ENCODE measurements at places on chromosomes 4 and X. TPM values are rescaled to one million over a fixed set of nuclear protein-coding genes. Genes with fewer than 3 reads are reported as not detected.

The KLKB1 gene
- total RNA-seq = 3.1 TPM

The RTL5 gene
- total RNA-seq = 1.7 TPM

The SCML1 gene
- total RNA-seq = 6.9 TPM

The PROM1 gene
- not detected for total RNA-seq

The CENPE gene
- 2.7 TPM for total RNA-seq

The LANCL3 gene
- total RNA-seq = 2.0 TPM

The TLR1 gene
- total RNA-seq = 30.0 TPM

The NWD2 gene
- total RNA-seq = not detected

The RBPJ gene
- 46.4 TPM for total RNA-seq

The NUP62CL gene
- total RNA-seq = 1.2 TPM

The L1CAM gene
- total RNA-seq = 0.23 TPM

The CXorf49B gene
- total RNA-seq = not detected

The UFSP2 gene
- 16.7 TPM for total RNA-seq

The GCNA gene
- 4.5 TPM for total RNA-seq

The GAGE12F gene
- total RNA-seq = not detected

The SYNPO2 gene
- 0.56 TPM for total RNA-seq

The FDCSP gene
- not detected for total RNA-seq

The PF4V1 gene
- 3.3 TPM for total RNA-seq

The MTMR8 gene
- total RNA-seq = 5.7 TPM

The HEPH gene
- not detected for total RNA-seq

The KLHL2 gene
- total RNA-seq = 24.2 TPM

The NDST3 gene
- total RNA-seq = not detected

The UGT2B7 gene
- not detected for total RNA-seq

The ERAS gene
- not detected for total RNA-seq

The XAGE1A gene
- not detected for total RNA-seq

The AFAP1 gene
- 9.5 TPM for total RNA-seq

The FGA gene
- total RNA-seq = not detected

The FRMPD3 gene
- 12.4 TPM for total RNA-seq

The RHOXF1 gene
- not detected for total RNA-seq

The TRIM60 gene
- not detected for total RNA-seq

The CXCL13 gene
- total RNA-seq = not detected

The TRIM75 gene
- total RNA-seq = not detected

The SLC34A2 gene
- total RNA-seq = not detected

The STK26 gene
- 81.0 TPM for total RNA-seq

The STOX2 gene
- total RNA-seq = not detected

The RADX gene
- total RNA-seq = 7.5 TPM

The ING2 gene
- total RNA-seq = 17.1 TPM

The NUDT11 gene
- 2.8 TPM for total RNA-seq

The CHRDL1 gene
- not detected for total RNA-seq

The P2RY4 gene
- 0.53 TPM for total RNA-seq

The CEP135 gene
- 19.9 TPM for total RNA-seq

The P2RY8 gene
- 107 TPM for total RNA-seq

Measured in natural killer cell (primary cell).